ENCODE measurements at places on chromosomes 1 and 21. TPM values are rescaled to one million over a fixed set of nuclear protein-coding genes. Genes with fewer than 3 reads are reported as not detected.

CADM3 gene
- not detected for total RNA-seq

ELAPOR1 gene
- 2.4 TPM for total RNA-seq

RGS4 gene
- total RNA-seq: not detected

LGALS8 gene
- 113 TPM for total RNA-seq

KCNE2 gene
- total RNA-seq: not detected

RBM11 gene
- 0.43 TPM for total RNA-seq

LENEP gene
- total RNA-seq: 0.63 TPM

MSH4 gene
- total RNA-seq: 0.25 TPM
